NCI-H446 treated with DMSO at 0.1 percent for 48 hours (cell line): ENCODE measurements at places on chromosomes 7 and 10.

GRCh38 chr10:69861251-69862240, 59.8 kb downstream of the COL13A1 start:
- peak; percentile 36 for DNase-seq

DNA sequence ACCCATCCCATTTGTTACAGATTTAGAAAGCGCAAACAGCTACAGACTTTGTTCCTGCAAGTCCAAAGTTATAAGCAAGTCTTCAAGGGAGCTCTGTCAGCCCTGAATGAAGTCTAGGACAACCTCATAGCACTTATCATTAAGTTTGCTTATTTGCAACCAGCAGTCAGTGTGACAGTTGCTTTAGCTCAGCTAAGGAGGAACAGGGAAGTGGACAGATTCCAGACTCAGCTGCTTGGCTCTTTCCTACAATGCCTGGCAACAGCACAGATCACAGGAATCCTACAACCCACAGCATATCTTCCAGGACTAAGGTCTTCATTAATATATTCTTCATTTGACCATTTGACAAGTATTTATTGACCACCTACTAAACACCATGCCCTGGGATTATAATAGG, 17.4 kb upstream of the KIF5B start:
- DNase-seq: no peak

DNA sequence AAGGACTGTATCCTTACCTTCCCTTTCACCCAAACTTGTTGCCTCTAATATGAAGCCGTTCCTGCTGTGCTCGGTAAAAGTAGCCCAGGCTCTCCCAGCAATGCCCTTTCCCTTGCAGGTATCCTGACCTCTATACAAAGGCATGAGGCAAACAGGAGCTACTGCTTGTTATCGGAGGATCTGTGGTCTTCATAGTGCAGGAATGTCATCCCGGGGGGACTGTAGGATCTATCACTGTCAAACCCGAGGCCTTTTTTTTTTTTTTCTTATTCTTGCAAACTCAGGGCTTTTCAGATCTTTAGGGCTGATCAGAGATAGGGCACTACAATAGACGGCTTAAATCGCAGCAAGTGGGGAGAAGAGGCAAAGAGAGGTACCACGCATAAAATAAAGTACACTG, 1206.6 kb downstream of the TYW1 start:
- DNase-seq: no peak

- no peak for DNase-seq
Measured at GRCh38 chr10:31896968-31897384, 31.7 kb downstream of the ARHGAP12 start.

DNA sequence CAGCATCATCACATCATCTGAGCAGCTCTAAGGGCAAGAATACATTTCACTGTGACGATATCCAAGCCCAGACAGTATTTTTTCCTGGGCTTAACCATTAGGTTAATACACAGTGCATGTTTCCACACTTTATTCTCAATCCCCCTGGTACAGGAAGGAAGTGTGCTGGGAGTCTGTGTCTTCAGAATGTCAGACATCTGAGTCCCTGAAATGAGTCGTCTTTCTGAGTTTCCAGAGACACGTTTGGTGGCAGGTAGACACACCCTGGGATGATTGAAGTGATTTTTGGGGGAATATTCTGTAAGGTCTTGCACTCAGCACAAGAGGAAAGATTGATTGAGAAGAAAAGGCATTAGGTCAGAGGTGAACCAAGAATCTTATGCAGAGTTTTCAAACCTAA, 13.1 kb upstream of the SHH start:
- DNase-seq: no peak

- no peak for DNase-seq
Measured at GRCh38 chr7:129804111-129804889, 148.5 kb downstream of the UBE2H start.

DNA sequence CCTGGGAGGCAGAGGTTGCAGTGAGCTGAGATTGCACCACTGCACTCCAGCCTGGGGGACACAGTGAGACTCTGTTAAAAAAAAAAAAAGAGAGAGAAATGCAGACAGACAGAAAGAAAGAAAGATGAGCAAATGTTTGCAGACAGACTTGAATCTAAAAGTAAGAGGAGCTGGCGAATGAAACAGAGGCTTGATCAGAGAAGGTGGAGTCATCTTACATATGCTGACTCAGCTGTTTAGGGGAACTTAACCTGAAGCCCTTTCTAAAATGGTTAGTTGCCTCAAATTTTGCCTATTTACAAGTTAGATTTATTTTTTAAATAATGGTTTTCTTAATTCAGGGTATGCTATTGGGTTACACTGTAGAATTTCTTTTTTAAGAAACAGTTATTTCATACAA, 5.4 kb downstream of the FAM171A1 start:
- no peak for DNase-seq

DNA sequence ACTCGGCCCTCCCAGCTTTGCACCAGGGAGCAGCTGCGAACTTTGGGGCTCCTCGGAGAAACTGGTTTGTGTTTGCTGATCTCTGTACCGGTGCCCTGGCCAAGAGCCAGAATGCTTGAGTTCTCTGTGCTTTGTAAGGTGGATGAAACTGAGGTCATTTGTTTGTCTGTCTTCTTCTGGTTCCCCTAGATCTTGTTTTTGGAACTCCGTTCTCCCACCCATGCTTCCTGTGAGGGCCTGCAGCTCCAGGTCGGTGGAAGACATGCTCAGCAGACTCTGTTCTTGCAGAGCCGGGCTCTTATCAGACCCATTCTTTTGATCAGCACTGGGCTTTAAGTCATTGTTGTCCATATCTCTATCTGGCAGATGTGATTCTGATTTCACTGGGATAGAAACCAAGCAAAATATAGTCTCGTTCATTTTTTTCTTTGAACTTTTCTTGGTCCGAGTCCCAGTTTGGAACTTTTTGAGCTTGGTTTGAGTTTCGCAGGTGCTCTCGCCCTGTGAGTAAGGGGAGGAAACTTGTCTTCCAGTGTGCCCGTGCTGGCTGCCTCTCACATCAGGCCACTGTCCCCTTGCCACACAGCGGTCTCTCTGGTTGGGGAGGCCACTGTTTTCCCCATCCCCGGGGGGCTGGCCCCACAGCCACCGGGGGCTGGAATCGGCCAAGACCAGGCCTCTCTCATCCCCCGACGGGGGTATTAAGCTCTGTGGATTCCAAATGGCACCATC, 31.2 kb downstream of the JCAD start:
- DNase-seq: no peak

DNA sequence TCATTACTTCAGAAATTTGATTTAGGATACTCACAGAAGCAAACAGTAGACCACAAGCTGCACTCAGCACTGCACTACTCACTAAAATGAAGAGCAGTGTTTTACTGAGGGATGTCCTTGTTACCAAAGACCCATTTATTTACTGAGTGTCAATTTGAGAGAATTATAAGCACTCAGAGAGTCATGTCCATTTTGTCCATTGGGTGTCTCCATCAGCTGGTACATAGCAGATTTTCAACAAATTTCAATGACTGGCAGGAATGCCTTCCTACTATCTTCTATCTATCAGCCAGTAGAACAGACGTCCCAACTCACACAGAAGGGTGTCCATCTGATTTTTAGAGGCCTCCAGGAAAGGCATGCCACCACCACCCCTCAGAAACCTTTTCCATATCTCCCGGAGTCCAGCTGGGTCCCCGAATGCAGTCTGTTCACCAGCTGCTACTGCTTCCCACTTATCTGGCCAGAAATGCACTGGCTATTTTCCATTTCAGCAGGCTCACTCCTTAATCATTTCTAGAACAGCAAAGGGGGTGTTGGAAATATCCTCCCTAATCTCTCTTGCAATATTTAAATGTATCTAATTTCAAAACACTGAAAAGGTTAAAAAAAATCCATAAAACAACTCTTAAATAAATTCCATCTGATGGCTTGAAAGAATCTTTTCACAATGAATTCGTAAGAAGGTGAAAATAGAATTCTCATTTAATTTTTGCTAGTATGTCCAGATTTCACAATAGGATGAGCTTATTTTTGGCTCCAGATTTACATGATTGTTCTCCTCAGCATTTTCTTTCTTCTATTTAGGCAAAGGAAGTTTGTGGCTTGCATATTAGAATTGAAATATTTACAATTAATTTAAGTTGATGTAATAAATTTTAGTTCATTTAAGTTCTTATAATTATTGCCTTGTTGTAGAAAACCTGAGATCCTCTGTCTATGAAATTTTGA, 1164.0 kb upstream of the CELF2 start:
- peak; percentile 20 for DNase-seq

DNA sequence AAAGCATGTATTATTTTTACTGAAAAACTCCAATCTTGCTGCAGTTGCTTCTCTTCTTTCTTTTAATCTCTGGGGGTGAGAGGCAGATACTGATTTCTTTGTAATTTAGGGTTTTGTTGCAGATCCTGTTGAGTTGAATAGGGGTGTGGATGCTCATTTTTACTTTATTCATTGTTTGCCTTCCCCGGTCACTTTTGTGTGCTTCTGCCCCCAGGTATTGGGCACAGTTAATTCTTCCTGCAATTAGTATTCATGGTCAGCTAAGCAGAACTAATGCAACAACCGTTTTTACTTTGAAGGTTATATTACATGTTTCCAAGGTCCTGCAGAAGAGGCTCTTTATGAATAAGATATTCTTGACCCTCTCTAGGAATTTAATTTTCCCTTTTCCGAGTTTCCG, 96.4 kb downstream of the BUB3 start:
- DNase-seq: no peak

DNA sequence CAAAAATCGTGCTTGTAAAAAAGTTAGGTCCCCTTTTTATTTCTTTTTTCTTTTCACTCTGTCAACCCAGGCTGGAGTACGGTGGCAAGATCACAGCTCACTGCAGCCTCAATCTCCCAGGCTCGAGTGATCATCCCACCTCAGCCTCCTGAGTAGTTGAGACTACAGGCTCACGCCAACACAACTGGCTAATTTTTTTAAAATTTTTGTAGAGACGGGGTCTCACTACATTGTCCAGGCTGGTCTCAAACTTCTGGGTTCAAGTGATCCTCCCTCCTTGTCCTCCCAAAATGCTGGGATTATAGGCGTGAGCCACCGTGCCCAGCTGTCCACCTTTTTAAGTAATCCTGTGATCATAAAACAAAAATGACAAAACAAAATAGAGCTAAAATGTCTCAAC, 19.4 kb upstream of the ARHGAP12 start:
- no peak for DNase-seq

DNA sequence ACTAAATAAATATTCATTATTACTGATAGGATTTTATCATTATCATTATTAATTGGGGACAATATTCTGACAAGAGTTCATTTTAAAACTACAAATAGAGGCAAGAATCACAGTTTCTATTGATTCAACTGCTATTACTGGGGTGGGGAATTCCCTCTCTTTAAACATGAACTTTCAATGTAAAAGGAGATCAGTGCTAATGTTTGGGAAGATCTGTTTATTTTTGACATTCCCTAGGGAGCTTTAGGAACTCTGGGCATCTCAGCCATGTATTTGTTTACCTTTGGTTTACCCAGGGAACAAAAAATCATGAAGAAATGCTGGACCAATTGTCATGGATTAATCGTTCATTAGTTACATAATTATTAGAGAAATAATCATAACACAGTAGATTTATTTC, 443.2 kb upstream of the AKR1E2 start:
- no peak for DNase-seq

- DNase-seq: no peak
Measured at GRCh38 chr10:86664341-86665217, 3.7 kb upstream of the LDB3 start.

GRCh38 chr10:98424295-98425254, 9.6 kb upstream of the PYROXD2 start:
- DNase-seq: no peak

DNA sequence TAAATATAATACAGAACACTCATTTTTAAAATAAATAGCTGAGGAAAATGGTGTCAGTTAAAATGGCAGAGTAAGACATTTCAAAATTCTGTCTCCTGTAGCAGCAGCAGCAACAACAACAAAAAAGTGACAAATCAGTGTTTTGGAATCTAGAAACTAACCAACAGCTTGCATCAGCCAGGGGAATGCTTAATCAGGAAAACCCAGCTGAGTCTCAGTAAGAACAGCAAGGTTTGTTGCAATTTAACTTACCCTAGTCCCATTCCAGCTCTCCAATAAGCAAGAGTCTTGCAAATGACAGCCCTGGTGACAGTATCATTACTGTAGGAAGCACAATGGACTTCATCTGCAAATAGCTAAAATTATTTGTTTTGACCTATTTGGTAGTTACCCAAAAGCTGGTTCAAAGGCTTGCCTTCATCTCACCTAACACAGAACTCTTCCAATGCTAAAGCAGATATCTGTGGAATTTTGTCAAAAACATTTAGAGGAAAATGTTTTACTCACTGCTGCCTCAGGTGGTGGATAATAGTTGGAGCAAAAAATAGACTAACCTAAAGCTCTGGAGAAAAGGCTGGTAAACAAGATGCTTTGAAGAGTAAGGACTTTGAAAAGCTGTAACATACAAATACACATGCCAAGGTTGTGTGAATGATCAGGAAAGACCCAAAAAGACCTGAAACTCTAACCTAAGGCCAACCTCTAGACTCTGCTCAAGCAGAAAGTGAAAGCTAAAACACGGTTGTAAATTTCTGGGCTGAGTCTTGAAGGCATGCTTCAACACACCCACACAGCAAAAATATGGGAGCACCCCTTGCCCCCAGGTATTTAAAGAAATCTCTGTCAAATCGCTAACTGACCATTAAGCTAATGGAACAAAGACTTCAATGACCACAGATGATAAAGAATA, 9.9 kb upstream of the ARHGAP22 start:
- DNase-seq: no peak

GRCh38 chr10:111323389-111323966, 246.6 kb downstream of the ADRA2A start:
- DNase-seq: no peak

GRCh38 chr10:31064348-31064747, 32.7 kb upstream of the ZNF438 start:
- no peak for DNase-seq

- DNase-seq: no peak
Measured at GRCh38 chr7:1286946-1287645, 54.4 kb downstream of the UNCX start.
